ENCODE measurements at places on chromosomes 3 and 15.

GRCh38 chr3:158260392-158260791 lies 150.5 kb downstream of the RSRC1 start:
- no peak for ATAC-seq

DNA sequence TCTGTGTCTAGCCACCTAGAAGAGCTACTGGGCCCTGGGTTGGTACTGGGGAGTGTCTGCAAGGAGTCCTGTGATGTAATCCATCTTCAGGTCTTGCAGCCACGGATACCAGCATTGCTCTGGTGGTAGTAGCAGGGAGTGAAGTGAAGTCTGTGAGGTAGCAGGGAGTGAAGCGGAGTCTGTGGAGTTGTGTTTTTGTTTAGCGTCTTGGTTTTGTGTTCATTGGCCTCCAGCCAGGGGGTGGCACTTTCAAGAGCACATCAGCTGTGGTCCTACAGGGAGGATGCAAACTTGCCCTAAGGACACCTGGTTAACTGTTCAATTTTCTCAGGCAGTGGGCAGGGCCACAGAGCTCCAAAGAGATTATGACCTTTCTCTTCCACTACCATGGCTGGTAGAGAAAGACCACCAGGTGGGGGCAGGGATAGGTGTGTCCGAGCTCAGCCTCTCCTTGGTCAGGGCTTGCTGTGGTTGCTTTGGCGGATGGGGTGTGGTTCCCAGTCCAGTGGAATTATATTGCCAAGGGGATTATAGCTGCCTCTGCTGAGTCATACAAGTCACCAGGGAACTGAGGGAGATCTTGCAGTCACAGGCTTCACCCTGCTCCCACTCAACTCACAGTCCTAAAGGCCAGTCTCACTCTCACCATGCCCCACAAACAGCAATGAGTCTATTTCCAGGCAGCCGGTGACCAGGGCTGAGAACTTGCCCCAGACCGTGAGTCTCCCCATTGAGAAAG lies 424.7 kb downstream of the ZBBX start:
- ATAC-seq, result no peak

DNA sequence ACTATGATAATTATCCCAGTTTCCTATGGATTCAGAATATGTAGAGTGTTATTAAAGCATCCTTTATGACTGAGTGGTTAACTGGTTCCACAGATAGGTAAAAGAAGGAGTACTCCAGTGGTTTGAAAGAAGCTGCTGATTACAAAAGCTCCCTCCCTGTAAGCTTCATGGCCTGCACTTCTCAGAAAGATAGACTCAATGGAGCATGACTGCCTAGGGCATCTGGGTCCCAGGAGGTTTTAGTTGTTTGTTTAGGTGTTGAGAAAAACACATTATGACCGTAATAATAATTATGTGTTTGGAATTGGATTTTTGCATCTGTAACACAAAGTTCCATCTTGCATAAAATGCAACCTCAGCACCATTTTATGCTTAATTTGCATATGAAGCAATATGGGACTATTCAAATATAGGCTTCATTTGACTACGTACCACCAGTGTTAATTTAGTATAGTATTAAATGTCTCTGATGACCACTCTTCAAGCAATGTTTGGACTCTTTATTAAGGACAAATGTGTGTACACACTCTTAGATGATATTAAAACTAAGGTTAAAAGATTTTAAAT lies 121.1 kb downstream of the ROBO2 start:
- no peak for ATAC-seq

GRCh38 chr3:120475722-120476377 lies 25.1 kb upstream of the FSTL1 start:
- no peak for ATAC-seq

- ATAC-seq, result no peak
Measured at GRCh38 chr3:113776564-113776963, 29.7 kb downstream of the ATP6V1A start.

DNA sequence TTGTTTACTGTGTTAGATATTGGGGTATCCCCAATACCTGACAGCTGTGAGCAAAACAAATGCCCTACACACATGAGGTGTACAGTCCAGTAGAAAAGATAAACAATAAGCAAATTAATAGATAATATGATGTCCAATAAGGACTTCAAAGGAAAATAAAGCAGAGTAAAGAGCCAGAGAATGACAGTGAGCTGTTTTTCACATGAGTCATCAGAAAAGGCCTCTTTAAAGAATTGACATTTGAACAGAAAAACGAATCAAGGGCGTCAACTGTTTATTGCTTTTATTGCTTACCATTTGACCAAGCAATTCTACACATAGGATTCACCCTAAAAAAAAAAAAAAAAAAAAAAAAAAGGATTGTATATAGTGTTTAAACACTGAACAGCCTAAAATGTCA lies 96.6 kb upstream of the FLNB start:
- ATAC-seq, result no peak

DNA sequence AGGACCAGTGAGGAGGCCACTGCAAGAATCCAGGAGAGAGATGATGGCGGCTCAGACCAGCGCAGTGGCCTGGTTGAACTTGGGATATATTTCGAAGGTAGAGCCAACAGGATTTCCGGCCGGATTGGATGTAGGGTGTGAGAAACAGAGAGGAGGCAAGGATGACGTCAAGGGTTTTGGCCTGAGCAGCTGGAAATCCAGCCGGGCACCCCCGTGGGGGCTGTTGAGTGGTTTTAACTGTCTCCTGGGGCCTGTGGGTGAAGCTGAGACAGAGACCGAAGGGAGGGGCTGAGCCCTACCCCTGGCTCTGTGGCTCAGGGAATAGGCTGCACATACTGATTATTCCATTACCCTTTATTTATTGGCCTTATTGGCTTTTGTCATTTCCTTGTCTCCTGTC lies 45.7 kb downstream of the EXOG start:
- ATAC-seq, result no peak

DNA sequence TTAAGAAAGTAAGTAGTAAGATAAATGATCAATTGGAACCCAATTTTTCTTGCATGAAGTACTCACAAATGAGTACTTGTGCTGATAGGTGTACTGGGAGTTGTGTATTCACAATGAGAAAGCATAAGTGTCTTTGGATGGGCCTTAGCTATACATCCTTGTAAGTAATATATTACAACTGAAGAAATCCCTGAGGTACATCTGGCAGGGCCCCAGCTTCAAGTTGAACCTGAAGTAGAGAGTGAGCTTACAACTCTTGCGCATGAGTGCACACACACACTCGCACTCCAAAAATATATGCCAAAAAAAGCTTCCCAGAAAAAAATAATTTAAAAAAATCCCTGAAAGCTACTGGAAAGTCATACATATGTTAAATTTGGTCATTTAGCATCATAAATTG lies 222.5 kb downstream of the ROBO2 start:
- no peak for ATAC-seq

DNA sequence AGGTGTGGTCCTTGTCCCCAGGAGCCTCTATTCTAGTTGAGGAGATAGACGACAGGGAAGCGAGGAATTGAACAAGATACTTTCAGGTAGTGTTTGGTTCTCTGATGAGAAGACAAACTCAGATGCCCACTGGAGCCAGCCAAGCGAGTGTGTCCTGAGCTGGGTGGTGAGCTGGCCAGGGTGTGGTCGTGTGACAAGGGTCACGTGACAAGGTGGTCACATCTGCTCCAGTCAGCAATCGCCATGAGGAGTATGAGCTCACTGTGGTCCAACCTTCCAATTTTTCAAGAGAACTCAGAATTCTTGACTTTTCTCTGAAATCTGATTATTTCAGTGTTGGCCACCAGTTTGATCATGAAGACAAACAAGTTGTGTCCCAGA lies 39.5 kb downstream of the SLC6A6 start:
- no peak for ATAC-seq

GRCh38 chr3:37731895-37732294 lies 129.8 kb upstream of the CTDSPL start:
- ATAC-seq, result no peak

GRCh38 chr3:4906107-4906621 lies 73.1 kb upstream of the BHLHE40 start:
- peak; percentile 94 for ATAC-seq

DNA sequence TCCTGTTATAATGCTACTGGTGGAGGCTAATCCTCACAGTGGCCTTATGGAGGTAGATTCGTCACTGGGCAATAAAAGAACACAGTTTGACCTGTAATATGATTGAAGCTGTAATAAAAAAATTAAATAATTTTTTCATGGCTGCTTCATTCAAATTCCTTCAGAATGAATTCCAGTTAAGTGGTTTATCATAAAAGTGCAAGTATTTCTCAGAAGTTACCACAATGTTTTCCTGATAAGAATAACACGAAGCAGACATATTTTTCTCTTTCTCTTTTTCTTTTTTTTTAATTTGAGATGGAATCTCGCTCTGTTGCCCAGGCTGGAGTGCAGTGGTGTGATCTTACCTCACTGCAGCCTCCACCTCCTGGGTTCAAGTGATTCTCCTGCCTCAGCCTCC lies 15.6 kb downstream of the B4GALT4 start:
- no peak for ATAC-seq

- ATAC-seq, result no peak
Measured at GRCh38 chr3:17175187-17175807, 290.5 kb downstream of the PLCL2 start.

DNA sequence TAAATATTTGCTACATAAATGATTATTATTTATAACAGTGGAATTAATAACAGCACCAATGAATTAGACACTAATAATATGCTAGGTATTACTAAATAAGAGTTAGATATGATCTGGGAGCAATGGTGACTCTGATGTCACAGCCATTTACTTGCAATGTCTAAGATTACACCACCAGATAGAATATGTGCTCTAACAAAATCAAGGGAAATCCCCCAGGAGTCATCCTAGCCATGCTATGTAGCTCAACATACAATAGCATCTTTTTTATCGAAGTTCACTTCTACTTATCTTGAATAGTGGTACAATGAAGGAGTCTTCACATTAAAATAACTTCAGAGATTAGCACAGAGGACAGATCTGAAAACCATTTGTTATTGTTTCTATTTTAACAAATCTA lies 154.0 kb downstream of the FMN1 start:
- no peak for ATAC-seq

- ATAC-seq, result no peak
Measured at GRCh38 chr3:173055228-173055933, 85.7 kb downstream of the SPATA16 start.

DNA sequence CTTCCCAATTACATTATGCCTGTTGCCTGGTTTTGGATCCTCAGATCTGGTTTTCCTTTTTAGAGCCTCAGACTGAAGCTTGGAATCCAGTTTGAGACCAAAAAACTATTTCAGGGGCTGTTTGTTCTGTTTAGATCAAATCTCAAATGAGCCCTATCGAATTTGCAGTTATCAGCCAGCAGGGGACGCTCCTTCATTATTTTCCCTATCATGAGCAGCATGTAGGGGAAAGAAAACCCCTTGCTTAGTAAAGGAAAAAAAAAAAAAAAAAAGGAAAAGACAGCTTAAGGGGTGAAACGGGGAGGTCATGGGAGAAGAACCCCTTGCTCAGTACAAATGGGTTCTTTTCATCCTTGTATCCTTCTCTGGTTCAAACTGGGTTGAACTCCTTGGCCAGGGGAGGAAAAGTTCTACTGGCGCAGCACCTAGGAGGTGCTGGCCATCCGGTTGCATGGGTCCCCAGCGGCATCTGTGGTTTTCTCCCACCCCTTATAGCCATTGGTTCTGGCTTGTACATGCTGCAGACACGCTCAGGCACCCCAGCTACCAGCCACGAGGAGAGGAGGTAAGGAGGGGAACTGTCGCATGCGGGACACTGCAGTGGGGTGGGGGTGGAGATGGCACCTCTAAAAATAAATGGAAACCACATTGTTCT lies 1375.1 kb upstream of the ALCAM start:
- ATAC-seq, result no peak

- no peak for ATAC-seq
Measured at GRCh38 chr3:124084022-124084881, 92.3 kb upstream of the ROPN1 start.

GRCh38 chr3:73086071-73086494 lies 24.6 kb downstream of the EBLN2 start:
- ATAC-seq, result peak; percentile 57

DNA sequence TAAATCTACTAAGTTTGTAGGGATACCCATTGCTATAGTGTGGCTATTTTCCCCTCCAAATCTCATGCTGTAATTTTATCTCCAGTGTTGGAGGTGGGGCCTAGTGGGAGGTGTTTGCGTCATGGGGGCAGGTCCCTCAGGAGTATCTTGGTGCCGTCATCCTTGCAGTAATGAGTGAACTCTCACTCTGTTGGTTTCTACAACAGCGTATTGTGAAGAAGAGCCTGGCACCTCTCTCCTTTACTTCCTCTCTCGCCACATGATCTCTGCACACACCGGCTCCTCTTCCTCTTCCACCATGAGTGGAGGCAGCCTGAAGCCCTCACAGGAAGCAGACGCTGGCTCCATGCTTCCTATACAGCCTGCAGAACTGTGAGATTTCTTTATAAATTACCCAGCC lies 34.0 kb upstream of the TRPM1 start:
- ATAC-seq, result no peak

- ATAC-seq, result no peak
Measured at GRCh38 chr3:42520906-42521305, 18.5 kb downstream of the VIPR1 start.

DNA sequence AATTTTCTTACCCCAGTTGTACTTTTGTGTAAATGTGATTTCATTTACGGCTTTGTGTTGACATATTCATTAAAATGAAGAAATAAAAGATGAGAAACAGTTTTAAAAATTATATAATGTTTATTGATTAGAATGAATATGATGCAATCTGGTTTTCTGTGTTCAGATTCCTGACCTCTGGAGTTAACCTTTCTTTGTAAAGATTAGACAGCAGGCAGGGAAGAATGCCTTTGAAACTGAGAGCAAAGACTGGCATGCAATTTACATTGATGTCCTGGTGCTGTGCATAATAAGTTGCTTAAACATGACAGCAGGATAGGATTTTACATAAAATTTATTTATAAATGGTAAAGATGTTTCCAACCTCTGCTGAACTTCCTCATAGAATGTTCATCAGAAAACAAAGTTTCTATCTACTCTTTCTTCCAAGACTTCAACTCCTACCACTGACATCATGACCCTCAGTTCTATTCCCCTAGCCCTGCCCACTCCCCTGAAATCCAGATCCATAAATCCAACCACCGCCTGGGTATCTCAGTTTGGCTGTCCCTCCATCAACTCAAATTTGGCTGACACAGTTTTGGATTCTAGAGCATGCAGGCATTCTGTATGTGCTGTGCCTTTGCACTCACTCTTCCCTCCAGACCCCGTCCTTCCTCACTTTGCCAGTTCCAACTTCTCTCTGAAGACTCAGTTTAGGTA lies 1.7 kb downstream of the HGD start:
- ATAC-seq, result no peak

DNA sequence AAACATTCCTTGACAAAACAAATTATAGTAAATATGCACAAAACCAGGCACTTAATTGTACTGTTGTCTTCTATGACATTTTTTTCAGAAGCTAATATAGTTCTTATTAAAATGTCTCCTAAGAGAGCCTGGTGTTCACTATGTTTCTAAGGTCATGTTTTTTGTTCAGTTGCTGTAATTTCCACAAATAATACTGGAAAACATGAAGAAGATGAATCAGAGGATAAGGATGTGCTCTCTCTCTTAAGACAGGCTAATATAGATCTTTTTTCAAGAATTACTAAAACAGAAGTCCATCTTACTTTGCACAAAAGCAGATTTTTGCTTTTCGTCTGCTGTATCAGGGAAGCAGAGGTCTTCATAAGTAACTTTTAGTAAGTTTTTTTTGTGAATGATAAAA lies 823.0 kb upstream of the NECTIN3 start:
- no peak for ATAC-seq

- no peak for ATAC-seq
Measured at GRCh38 chr3:137061186-137061585, 103.4 kb downstream of the IL20RB start.

- ATAC-seq, result no peak
Measured at GRCh38 chr3:52250122-52250521, 4.6 kb downstream of the PPM1M start.

GRCh38 chr15:89412905-89413411 lies 78.3 kb upstream of the POLG start:
- no peak for ATAC-seq
